Stomach (tissue), 19 donors: ENCODE measurements at places on chromosomes 3 and 15. TPM values are rescaled to one million over a fixed set of nuclear protein-coding genes. Genes with fewer than 3 reads are reported as not detected.

The GP5 gene
- total RNA-seq = not detected

The DAZL gene
- total RNA-seq = not detected

DNA sequence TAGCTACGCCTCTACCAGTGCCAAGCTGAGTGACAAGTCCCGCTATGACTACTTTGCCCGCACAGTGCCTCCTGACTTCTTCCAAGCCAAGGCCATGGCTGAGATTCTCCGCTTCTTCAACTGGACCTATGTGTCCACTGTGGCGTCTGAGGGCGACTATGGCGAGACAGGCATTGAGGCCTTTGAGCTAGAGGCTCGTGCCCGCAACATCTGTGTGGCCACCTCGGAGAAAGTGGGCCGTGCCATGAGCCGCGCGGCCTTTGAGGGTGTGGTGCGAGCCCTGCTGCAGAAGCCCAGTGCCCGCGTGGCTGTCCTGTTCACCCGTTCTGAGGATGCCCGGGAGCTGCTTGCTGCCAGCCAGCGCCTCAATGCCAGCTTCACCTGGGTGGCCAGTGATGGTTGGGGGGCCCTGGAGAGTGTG lies 5.7 kb downstream of the GRM2 start:
- peak; percentile 22 for DNase-seq

- DNase-seq = no peak
These were observed 65.5 kb upstream of the HRH1 start for GRCh38 chr3:11088831-11089230.

- no peak for DNase-seq
These were observed 243.8 kb upstream of the TTC14 start for GRCh38 chr3:180358179-180358578.

GRCh38 chr3:16337856-16338540 lies 73.0 kb downstream of the OXNAD1 start:
- DNase-seq = peak; percentile 30
